Activated naive CD4-positive, alpha-beta T cell treated with anti-CD3 and anti-CD28 coated beads, Interleukin-2, amount 50 U/mL, for 72 hours (primary cell): ENCODE measurements at places on chromosomes 4 and X. TPM values are rescaled to one million over a fixed set of nuclear protein-coding genes. Genes with fewer than 3 reads are reported as not detected.

The NWD2 gene
- total RNA-seq: not detected

The TMSB15A gene
- 0.51 TPM for total RNA-seq

The SSX2B gene
- total RNA-seq: not detected

The HGFAC gene
- not detected for total RNA-seq

The ZXDB gene
- total RNA-seq: 4.1 TPM

The MAGEA9B gene
- not detected for total RNA-seq
